ENCODE measurements at places on chromosomes 4 and X. TPM values are rescaled to one million over a fixed set of nuclear protein-coding genes. Genes with fewer than 3 reads are reported as not detected.

The CPZ gene
- total RNA-seq = 34.8 TPM

The POF1B gene
- total RNA-seq = 33.4 TPM

The TRO gene
- total RNA-seq = 46.2 TPM

The IL21 gene
- total RNA-seq = not detected

The KLHL4 gene
- total RNA-seq = 2.8 TPM

The PNMA3 gene
- 14.4 TPM for total RNA-seq

GRCh38 chrX:13223868-13224567 is 95.8 kb downstream of the ATXN3L start:
- DNase-seq = peak; percentile 40

GRCh38 chrX:107878106-107878505 is 52.4 kb downstream of the MID2 start:
- DNase-seq = no peak

DNA sequence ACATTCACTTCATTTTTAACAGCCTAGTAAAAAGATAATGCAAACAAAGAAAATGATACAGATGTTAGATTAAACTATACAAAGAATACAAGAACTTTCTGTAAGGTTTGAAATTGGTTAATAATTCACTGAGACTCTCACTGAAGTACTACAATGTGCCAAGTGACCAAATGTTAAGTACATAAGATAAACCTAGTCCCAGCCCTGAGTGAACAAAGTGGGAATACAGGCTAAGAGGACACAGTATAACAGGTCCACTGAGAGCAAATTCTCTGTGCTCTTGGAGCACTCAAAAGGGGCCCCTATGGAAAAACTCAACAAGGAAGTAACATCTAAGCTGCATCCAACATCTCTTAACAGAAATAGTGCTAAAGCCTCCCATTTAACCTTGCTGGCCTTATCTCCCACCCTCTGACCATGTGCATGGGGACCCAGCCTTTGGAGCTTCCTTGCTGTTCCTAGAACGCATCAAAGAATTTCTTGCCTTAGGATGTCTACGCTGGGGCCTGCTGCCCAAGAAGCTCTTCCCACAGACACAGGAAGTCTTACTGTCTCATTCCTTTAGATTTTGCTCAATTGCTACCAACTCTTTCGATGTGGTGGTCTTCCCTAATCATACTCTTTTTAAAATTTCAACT is 113.4 kb downstream of the ZAR1 start:
- peak; percentile 55 for DNase-seq

DNA sequence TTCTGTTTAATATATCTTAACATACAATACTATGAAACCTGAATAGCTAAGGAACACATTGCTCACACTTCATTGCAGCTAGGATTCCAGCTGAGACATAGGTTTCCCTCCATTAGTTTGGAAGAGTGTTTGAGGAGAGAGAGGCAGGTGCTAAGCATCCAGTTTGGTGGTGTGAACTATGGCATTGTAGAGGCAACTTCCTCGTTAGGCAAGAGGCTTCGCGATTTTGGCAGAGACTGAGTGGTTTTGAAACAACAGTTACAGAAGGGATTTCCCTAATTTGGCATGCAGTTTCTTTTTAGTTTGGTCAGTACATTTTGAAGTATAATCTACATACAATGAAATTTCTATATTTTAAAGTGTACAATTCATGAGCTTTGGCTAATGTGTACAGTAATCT is 117.1 kb upstream of the BMP3 start:
- DNase-seq = no peak

DNA sequence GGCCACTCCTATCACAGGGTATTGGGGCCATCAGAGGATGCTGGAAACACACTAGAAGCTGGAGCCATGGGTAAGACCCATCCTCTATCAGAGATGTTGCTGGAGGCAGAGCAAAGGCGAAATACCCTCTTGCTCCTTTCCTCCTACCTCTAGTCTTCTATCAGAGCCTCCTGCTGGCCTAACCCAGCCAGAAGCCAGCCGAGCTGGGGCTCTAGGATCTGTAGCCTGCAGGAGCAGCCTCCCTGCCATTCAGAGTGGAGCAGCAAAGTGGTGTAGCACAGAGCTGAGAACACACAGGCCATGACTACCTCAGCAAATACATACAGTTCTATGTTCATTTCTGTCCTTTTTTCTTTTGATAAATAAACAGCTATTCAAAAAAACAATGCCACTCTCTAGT is 35.7 kb downstream of the GATB start:
- DNase-seq = no peak

DNA sequence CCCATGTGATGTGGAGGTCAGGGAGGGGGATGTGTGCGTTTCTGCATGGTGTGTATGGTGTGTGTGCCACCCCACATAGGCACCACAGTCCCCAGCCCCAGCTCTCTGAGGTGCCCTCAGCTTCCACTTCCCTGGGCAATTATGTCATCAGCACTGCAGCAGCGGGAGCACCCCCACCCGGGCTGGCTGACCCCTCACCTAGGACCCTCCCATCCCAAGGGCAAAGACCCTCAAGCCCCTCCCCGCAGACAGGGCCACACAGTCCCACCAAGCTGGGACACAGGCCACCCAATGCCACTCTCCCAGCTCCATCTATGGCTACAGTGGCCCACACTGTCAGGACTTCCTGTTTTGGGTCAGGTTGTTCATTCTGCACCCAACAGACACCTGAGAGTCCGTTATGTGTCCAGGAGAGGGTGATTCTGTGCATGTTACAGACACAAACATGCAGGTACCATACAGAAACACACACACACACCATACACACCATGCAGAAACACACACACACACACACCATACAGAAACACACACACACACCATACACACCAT is 75.2 kb downstream of the JAKMIP1 start:
- no peak for DNase-seq

- no peak for DNase-seq
Measured at GRCh38 chrX:110135618-110136017, 132.7 kb downstream of the TMEM164 start.

- no peak for DNase-seq
Measured at GRCh38 chr4:165403637-165404036, 24.8 kb downstream of the CPE start.

- no peak for DNase-seq
Measured at GRCh38 chr4:4408132-4408523, 21.2 kb downstream of the NSG1 start.

GRCh38 chrX:117610049-117610448 is 506.6 kb downstream of the KLHL13 start:
- DNase-seq = no peak

GRCh38 chr4:120819805-120820437 is 102.6 kb downstream of the PRDM5 start:
- no peak for DNase-seq

- DNase-seq = no peak
Measured at GRCh38 chrX:112636951-112637581, 42.7 kb downstream of the LHFPL1 start.

DNA sequence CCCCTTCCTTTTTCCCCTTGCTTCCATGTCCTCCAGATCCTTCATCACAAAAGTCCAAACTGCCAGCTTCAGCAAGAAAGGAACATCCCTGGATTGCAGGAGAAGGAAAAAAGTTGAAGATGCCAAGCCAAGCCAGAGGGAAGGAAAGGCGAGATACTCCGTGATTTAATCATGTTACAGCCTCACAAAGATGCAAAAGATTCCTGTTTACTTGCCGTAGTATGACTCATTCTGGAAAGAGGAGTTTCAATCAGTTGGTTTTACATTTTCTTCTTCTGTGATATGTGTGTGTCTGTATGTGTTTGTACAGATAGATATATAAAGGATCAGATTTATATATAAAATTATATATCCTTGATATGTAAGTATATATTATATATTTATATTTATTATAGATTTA is 69.3 kb downstream of the BTC start:
- DNase-seq = no peak

GRCh38 chr4:91170768-91171167 is 1043.6 kb downstream of the CCSER1 start:
- no peak for DNase-seq

GRCh38 chr4:40204507-40205258 is 7.9 kb downstream of the RHOH start:
- no peak for DNase-seq

Data from hepatocyte (in vitro differentiated cells).